ENCODE measurements at places on chromosomes 2 and 18.

DNA sequence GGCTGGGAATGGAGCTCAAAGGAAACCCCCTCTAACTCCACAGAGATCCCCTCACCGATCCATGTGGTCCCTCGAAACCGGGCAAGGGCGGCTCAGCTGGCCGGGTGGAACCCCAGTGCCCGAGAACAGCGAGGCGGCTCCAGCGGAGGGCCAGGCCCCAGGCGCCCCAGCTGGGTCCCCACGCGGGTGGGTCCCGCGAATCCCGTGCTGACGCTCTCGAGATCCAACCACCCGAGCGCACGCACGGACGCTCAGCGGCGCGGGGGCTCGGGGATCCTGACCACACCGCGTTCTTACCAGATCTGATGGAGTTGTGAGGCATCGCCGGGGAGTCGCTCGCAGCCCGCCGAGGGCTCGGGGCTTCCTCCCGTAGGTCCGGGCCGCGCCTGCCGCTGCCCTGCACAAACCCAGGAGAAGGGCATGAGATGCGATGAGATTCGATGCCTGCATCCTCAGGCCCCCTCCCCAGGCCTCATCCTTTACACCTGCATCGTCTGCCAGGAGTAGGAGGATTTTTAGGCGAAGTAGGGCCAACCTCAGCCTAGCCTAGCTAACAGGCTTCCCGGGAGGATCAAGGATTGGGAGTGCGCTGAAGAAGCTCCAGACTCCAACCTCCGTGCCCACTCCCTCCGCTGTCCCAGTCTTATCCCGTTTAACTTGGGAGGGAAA is 514 bp downstream of the PAX8 start:
- no peak for DNase-seq

DNA sequence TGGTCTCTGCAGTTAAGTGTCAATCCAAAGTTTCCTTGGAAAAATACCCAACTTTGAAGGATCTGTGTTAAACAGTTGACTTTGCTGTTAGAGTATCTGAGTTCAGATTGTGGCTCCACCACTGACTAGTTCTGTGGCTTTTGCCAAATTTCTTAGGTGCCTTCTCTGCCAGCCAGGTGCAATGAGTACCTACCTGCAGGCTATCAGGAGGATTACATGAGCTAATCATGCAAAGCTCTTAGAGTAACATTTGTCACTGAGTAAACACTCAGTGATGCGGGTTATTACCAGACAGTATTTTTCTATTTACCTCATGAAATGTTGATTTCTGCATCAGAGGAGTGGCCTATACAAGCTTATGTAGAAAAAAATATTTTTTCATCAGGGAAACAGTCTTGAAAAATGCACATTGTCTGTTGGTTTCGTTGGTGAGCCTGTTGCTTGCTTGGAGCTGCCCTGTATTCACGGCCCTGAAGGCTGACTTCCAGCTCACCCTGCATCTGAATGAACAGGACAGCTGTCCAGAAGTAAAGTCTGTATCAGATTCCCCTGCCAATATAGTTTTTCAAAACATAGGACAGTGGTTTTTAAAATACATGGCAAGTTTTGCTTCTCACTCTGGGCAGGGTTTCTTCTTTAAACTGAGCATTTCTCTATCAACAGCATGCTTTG is 235.1 kb downstream of the CDCA7 start:
- DNase-seq, result no peak

- peak; percentile 24 for DNase-seq
Observed at GRCh38 chr2:166419616-166419934, 43.8 kb upstream of the SCN9A start.

DNA sequence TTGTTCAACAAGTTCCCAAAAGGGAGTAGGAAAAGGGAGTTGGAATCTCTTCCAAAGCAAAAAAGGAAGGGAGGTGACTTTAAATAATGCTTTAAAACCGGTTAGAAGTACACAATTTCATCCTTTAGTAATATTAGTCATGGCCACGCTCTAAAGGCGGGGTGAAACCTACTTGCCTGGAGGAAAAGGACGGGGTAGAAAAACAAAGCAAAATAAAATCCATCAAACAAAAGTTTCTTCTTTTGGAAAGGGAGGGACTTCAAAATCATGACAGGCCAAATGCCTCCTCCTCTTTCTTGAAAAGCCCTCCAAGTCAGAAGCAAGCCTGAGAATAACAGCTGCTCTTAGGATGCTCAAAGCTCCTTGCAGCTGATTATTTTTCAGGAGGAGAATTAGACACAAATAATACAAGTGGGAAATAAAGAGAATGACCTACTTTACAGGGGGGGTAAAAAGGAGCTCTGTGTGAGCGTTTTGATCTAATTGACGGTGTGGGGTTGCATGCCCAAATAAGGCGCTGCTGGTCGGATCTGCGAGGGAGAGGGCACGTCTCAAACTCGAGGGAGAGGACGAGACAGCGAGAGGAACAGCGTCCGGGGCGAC is 1.8 kb upstream of the NPAS2 start:
- DNase-seq, result no peak

GRCh38 chr2:151423760-151424159 is 14.1 kb downstream of the RIF1 start:
- no peak for DNase-seq

DNA sequence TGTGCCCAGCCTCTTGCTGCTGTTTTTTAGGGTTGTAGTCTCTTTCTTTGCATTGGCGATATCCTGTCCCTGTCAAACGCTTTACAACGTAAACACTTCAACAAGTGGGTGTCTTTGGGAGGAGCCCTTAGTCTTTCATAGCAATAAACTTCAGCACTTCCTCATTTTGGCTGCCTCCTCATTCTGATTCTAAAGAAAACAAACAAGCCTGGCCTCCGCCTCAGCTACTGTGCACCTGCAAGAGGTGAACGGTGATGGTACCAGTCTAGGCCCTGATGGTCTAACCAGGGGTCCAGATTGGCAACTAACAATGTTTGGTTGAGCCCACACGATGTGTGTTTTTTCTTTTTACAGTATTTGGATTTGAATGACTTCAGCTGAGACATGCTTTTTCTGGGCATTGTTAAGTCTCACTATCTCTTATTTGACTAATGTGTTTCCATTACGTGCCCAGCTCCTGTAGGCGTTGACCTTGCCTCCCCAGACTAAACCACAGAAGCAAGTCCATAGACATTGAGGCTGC is 53.2 kb upstream of the CUL3 start:
- peak; percentile 62 for DNase-seq

DNA sequence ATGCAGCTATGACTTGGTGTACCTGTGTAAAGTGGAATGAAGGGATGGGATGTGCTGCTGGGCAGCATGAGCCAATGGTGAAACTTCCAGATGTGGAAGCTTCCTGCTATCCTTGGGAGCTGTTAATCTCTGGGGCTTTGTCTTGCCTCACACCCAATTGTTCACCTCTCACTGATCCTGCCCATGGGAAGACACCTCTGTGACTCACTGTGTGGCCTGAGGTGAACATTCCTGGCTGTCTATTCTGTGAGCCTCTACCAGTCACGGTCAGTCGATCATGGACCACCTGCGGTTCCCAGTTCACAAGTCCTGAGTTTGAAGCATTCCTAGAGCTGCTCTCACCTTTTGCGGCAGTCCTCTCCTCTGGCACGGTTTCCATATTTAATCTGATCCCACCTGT is 12.1 kb downstream of the NEURL3 start:
- no peak for DNase-seq

DNA sequence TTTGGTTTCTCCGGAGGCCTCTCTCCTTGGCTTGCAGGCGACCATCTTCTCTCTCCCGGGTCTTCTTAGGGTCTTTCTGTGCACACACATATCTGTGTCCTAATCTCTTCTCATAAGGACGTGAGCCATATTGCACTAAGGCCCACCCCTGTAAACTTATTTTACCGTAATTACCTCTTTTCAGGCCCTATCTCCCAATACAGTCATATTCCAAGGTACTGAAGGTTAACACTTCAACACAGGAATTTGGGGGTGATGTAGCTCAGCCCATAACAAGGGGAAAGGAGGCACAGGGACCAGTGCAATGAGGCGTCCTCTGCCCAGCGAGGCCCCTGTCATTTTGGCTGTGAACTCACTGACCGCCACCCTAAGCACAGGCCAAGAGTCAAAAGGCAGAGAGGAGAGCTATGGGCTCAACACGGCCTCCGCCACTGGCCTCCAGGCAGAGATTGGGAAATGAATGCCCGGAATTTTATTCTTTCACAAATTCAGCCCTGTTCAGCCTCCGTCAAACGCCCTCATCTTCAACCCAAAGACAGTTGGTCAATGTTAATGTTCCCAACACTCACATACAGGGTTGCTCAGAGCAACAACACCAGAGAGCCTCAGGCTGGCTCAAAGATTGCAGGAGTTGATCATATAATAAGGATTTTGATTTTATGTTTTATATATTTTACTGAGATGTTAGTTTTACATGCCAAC is 15.9 kb upstream of the NMUR1 start:
- peak; percentile 33 for DNase-seq

GRCh38 chr2:221176667-221177066 is 395.4 kb downstream of the EPHA4 start:
- no peak for DNase-seq

- DNase-seq, result no peak
Observed at GRCh38 chr18:5103286-5103685, 93.8 kb downstream of the AKAIN1 start.

All from suppressor macrophage treated with lipopolysaccharide for 1 hour (primary cell).